Lower lobe of right lung (tissue), 2 donors: ENCODE measurements at places on chromosomes 5 and 9. TPM values are rescaled to one million over a fixed set of nuclear protein-coding genes. Genes with fewer than 3 reads are reported as not detected.

DNA sequence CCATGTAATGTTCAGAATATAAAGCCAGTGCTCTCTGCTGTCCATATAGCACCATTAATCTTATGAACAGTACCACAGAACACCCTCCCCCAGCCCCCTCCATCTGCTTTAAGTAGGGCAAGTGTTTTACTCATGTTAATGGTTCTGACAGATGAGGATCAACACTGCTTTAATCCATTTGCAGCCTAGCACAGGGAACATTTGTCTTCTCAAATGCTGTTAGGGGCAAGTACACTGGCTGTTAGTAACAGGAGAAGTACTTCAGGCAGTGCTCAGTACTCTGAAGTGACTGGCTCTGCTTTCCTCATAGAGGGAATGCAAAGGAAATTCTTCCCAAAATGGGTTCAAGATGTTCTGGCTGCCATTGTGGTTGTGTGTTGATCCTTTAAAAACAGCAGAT is 202.6 kb downstream of the DCP2 start:
- no peaks in the 10 kb centered on the region for H3K36me3 ChIP-seq
- no peak for DNase-seq

GRCh38 chr9:34203275-34203991 is 24.6 kb downstream of the UBAP1 start:
- H3K4me1 ChIP-seq, result peaks cover 26% of the 10 kb centered on the region
- H3K27ac ChIP-seq, result no peak overlapping the region
- no peaks in the 10 kb centered on the region for H3K27me3 ChIP-seq
- peaks cover 15% of the 10 kb centered on the region for H3K36me3 ChIP-seq
- no peak for DNase-seq

- H3K27ac ChIP-seq, result no peak overlapping the region
- H3K27me3 ChIP-seq, result no peaks in the 10 kb centered on the region
- DNase-seq, result no peak
These were observed 13.7 kb upstream of the PRELID2 start for GRCh38 chr5:145848854-145849253.

GRCh38 chr5:32098890-32099310 is 75.2 kb downstream of the GOLPH3 start:
- no peaks in the 10 kb centered on the region for H3K27me3 ChIP-seq
- H3K4me3 ChIP-seq, result no peak overlapping the region
- peaks cover 23% of the 10 kb centered on the region for H3K4me1 ChIP-seq
- peaks cover 74% of the 10 kb centered on the region for H3K36me3 ChIP-seq
- peak overlapping the region; percentile 39 for H3K27ac ChIP-seq

DNA sequence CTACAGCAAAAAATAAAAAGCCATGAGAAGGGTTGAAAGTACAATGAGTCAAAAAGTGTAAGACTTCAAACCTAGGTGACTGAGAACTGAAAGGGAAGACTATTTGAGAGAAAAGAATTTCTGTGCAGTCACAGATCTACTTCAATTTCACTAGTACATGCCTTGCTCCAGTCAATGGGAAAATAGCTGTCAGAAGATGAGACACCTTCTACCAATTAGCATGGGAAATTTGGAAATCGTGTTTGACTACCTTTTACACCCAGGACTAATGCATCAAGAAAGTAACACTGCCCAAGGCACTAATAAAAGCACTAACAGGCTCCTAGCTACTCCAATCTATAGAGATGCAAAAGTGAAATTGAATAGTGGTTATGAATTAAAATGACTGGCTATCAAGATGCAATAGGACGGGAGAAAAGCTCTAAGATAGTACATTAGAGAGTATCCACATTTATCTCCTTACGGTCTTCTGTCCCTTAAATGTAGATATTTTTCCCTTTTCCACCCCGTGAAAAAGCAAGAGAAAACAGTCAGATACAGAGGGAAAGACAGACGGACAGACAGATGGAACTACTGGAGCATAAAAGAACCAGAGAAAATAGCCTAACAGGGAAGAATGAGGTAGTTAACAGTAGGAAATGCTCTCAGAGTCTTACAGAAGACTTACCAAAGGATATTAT is 15.2 kb downstream of the ERP44 start:
- H3K27me3 ChIP-seq, result no peaks in the 10 kb centered on the region
- no peak for DNase-seq
- no peak overlapping the region for H3K4me3 ChIP-seq
- no peaks in the 10 kb centered on the region for H3K36me3 ChIP-seq
- H3K4me1 ChIP-seq, result peaks cover 24% of the 10 kb centered on the region
- no peak overlapping the region for H3K27ac ChIP-seq

The RAB3C gene
- 0.30 TPM for total RNA-seq

The SHISAL2B gene
- total RNA-seq, result not detected

The SPATA31D4 gene
- total RNA-seq, result not detected

The PCDHGA9 gene
- total RNA-seq, result 4.8 TPM
